GM12864 (cell line): ENCODE measurements at places on chromosomes 5 and 9.

GRCh38 chr9:70421272-70422180 is 7.1 kb upstream of the KLF9 start:
- DNase-seq = no peak

DNA sequence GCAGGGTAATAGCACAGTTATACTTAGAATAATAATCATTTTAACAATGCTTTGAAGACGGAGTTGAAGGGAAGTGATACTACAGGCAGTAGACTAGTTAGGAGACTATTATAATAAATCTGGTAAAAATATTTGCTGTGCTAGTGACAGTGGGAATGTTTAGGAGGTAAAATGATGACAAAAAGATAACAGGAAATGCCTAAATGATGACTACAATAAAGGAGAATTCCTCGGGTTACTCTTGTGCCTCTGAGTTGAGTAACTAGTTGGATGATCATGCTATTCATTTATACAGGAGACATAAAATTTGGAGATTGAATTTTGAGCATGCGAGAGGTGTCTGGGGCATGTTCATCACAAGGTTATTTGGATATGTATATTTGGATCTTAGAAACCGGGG is 32.2 kb upstream of the PAM start:
- DNase-seq = no peak

- no peak for DNase-seq
These were observed 14.9 kb upstream of the DELE1 start for GRCh38 chr5:141908796-141909195.

- DNase-seq = no peak
These were observed 54.9 kb downstream of the DUSP1 start for GRCh38 chr5:172715931-172716682.

GRCh38 chr5:154467655-154468354 is 10.2 kb downstream of the HAND1 start:
- no peak for DNase-seq

DNA sequence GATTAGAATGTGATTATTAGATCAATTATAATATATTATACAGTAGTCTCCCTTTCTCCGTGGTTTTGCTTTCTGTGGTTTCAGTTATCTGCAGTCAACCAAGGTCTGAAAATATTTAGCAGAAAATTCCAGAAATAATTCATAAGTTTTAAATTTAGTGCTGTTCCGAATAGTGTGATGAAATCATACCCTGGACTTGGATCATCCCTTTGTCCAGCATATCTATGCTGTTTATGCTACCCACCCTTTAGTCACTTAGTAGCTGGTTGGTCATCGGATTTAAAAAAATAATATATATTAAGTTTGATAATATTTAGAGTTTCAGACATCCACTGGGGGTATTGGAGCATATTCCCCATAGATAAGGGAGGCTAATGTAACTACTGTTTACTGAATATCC is 19.6 kb downstream of the RMI1 start:
- DNase-seq = no peak

DNA sequence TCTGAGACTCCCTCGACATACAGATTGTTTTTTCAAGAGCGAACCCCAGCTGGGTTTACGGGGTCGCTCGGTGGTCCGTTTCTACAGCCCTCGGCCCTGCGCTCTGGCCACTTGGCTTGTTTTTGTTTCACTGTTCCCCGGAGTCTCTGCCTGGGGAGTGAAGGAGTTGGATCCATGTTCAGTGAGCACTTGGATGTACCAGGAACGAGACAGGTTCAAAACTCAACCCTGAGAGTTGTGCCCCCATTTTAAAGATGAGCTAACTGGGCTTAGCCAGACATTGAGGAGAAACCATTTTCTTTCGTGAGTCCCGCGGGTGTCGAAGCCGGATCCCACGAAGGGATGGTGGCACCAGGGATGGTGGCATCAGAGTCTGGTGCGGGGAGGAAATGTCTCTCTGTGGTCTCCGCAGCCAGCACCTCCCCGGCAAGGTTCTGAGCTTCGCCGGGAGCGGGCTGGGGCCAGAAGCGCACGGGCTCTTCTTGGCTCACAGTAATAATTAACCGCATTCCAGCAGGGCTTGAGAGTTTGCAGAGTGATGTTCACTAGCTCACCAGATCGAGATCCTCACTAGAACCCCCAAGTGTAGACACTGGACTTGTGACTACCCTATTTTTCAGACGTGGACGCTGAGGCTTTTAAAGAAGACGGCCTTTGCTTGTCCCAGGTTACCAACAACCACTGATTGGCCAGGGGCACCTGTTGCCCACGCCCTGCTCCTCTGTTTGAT is 1.0 kb downstream of the MSX2 start:
- no peak for DNase-seq

DNA sequence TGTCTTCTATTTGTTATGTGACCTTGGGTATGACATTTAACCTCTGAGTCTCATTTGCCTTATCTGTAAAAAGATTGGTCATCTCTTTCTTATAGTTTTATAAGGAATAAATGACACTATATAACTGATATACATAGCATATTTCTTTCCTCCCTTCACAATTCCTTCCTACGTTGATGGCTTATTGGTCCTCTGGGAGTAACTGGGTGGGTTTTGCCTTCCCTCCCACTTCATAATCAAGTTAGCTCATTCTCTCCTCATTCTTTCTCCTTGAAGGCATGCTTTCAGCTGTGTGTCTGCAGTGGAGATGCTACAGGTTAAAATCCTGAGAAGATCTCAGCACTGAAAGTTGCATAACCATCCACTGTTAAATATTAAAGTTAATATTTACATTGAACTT is 382.4 kb downstream of the TMEM38B start:
- no peak for DNase-seq

GRCh38 chr5:59208474-59208873 is 625.6 kb downstream of the RAB3C start:
- DNase-seq = no peak

DNA sequence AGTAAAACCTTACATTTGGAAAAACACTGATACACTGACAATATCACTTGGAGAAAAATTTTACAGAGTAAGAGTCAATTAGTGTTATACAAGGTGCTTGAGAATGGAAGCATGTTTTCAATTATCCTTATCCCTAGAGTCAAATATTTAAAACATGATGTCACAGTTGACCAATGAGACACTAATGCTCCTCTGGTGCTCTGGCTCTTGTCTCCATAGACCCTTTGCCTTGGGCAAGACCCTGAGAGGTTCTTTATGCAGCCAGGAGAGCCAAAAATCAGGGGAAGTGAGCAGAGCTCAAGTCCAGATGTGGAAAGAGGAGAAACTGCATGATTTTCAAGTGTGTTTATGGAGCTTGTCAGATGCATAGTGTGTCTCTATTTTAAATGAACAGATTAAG is 153.9 kb downstream of the MARCHF11 start:
- DNase-seq = no peak

DNA sequence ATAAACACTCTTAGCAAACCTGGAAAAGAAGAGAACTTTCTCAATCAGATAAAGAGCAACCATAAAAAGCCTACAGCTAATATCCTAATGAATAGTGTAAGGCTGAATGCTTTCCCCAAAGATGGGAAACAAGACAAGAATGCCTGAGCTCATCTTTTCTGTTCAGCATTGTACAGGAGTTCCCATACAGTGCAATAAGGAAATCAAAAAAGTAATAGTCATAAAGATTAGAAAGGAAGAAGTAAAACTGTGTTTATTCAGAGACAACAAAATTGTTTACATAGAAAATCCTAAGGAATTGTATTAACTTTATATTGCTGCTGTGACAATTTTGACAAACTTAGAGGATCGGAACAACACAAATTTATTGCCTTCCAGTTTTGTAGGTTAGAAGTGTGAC is 330.7 kb upstream of the SLC24A2 start:
- DNase-seq = no peak

- no peak for DNase-seq
These were observed 35.7 kb downstream of the DUSP1 start for GRCh38 chr5:172735141-172735831.

- no peak for DNase-seq
These were observed 23.9 kb upstream of the MYOT start for GRCh38 chr5:137843676-137844299.

DNA sequence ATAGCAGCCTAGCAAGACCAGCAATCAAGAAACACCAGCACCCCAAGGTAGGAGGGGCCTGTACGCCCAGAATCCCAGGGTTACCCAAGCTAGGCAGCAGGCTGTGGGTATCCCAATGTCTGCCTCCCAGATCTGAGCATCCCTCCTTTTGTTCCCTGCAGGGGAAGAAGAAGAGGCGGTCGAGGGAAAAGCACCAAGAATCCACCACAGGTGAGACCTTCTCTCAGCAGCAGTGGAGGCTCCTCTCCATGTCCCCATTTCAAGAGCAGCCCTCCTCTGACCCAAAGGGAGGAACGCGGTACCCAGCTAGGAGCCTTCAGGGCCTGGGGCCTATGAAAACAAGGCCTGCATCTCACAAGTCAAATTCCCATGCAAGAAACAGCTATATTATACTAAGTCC is 28.9 kb downstream of the TCF7 start:
- no peak for DNase-seq

GRCh38 chr9:84154320-84154719 is 173.7 kb downstream of the RMI1 start:
- no peak for DNase-seq

- no peak for DNase-seq
These were observed 116.3 kb downstream of the PTTG1 start for GRCh38 chr5:160537940-160538339.

- DNase-seq = no peak
These were observed 73.3 kb downstream of the DPYSL3 start for GRCh38 chr5:147436596-147436995.

DNA sequence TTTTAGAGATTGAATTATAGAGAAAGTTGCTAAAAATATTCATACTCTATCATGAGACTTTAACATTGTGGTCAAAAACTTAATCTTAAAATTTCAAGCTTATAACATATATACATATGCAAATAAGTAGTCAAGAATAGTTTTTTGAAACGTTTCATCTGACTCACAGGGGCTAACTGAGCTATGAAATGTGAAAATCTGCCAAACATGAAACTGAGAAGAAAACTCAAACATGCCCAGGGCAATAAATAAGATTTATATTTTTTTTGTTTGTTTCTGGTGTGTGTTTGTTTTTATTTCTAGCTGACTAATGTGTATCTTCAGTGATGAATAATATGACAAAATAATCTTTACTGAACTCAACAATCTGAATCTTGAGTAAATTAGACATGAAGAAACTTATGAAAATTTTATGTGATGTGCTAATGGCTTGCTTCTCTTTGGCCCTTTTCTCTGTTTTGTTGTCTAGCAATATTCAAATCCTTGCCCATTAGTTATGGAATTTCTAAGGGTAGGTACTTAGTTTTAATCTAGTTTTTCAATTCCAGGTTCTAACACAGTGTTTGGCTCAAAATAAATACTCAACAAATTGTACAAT is 99.9 kb downstream of the FAM174A start:
- DNase-seq = no peak

DNA sequence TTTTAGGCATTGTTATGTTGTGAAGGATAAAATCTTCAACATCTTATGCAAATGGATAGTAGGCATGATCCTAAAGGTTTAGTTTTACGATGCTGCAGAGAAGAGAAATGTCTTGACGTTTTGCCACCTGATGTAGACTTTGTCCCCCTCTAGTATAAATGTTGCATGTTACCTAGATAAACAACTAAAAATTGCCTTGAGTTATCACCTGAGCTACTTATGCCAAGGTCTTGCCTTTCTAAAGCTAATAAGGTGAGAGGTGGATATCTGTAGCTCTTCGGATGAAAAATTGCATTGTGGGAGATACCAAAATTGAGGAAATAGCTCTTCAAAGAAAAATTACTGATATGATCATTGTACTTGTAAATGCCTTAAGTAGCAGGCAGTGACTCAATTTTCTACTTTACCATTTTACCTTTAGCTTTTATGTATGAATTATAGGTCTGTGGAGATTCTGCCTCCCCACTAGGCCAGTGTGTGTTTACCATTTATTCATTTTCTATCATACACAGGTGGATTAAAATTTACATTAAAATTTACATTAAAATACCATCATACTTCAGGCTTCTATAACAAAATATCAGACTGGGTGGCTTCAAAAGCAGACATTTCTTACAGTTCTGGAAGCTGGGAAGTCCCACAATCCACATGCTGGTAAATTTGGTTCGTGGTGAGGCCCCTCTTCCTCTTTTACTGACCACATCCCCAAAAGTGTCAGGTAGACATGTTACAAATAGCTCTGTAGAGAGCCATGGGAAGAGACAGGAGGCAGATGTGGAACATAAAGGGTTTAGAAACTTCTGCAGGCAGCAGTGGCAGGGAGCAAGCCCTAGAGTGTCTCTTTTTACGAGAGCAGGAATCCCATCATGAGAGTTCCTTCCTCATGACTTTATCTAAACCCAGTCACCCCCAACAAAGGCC is 100.7 kb upstream of the ERBIN start:
- DNase-seq = peak; percentile 24

DNA sequence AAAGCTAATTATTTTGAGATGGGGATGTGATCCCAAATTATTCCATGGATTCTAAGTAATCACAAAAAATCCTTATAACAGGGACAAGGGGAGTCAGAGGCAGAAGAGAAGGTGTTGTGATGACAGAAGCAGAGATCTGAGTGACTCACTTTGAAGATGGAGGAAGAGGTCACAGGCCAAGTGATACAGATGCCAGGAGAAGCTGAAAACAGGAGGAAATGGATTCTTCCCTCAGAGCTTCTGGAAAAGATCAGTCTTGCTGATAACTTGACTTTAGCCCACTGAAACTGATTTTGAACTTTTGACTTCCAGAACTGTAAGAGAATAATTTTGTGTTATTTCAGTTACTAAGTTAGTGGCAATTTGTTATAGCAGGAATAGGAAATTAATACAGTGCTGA is 105.3 kb downstream of the GCNT1 start:
- no peak for DNase-seq

GRCh38 chr9:91836515-91836914 is 113.5 kb downstream of the ROR2 start:
- no peak for DNase-seq

- no peak for DNase-seq
These were observed 15.7 kb upstream of the AQP7 start for GRCh38 chr9:33418090-33418489.

DNA sequence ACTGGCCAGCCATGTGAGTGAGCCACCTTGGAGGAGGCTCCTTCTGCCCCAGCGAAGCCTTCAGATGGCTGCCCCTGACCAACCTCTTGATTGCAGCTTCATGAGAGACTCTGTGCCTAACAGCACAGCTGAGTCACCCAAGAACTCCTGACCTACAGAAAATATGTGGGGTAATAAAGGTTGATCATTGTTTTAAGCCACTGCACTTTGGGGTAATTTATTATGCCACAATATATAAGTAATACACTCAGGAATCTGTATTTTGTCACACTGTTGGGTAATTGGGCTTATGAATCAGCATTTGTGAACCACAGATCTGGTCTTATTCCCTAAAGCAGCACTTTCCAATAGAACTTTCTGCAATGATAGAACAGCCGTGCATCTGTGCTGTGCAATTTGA is 24.4 kb upstream of the VDAC1 start:
- no peak for DNase-seq

DNA sequence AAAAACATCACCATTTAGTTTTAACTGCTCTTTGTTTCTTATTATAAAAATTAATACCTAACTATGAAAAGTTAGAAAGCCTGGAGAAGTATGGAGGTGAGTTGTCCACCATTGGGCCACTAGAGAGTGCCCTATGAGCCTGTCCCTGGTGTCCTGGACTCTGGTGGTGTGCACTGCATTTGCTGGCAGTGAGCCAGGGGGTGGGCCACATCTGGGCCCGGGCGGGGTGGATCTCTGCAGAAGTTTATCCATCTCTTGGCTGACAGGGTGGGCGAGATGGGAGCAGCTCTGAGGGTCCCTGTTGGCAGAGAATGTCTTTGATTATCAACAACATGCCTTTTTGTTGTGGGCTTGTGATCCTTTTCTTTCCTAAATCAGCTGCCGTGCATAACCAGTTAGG is 8.2 kb downstream of the TENT4A start:
- DNase-seq = no peak

- DNase-seq = no peak
These were observed 56.5 kb downstream of the COL5A1 start for GRCh38 chr9:134698111-134698510.
